Activated CD8-positive, alpha-beta memory T cell treated with anti-CD3 and anti-CD28 coated beads for 4 hours (primary cell): ENCODE measurements at places on chromosomes 11 and 22.

- DNase-seq, result no peak
Measured at GRCh38 chr11:15215005-15215404, 100.3 kb downstream of the INSC start.

GRCh38 chr11:72969894-72970335 lies 155.7 kb downstream of the ATG16L2 start:
- no peak for DNase-seq

- DNase-seq, result no peak
Measured at GRCh38 chr11:77704029-77704428, 66.4 kb upstream of the CLNS1A start.

DNA sequence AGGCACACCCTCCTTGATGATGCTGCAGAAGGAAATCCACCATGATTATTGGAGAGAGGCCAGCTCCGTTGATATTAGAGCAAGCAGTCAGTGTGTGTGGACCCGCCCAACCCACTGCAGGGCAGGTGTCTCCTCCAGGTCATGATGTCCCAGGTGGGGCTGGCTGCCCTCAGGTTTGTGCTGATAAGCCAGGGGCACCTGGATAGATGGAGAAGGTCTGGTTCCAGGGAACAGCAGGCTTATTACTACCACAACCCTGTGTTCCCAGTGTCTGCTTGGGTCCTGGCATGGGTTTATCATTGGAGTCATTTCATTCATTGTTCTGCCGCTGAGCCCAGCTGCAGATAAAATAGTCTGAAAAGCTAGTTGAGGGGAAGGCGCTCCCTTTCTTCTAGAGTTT lies 181.1 kb upstream of the NECTIN1 start:
- DNase-seq, result no peak

DNA sequence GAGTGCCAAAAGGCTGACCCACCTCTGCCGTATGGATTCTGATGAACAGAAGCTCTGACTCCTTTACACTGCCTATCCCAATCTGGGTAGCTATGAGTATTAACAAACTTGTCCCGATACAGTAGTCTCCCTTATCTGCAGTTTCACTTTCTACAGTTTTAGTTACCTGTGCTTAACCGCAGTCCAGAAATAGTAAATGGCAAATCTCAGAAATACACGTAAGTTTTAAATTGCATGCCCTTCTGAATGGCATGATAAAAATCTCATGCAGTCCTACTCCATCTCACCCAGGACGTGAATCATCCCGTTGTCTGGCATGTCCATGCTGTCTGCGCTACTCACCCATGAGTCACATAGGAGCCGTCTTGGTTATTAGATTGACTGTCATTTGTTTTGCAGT lies 68.8 kb downstream of the SNX19 start:
- DNase-seq, result no peak

GRCh38 chr11:126772267-126772666 lies 228.3 kb downstream of the KIRREL3 start:
- no peak for DNase-seq

- no peak for DNase-seq
Measured at GRCh38 chr11:33874433-33874832, 17.4 kb downstream of the LMO2 start.

GRCh38 chr22:23282089-23282501 lies 101.8 kb downstream of the BCR start:
- no peak for DNase-seq

- DNase-seq, result no peak
Measured at GRCh38 chr11:79482800-79483199, 42.0 kb upstream of the TENM4 start.
